ENCODE measurements at places on chromosomes 2 and 18.

- DNase-seq: no peak
Measured at GRCh38 chr2:213847316-213847715, 563.1 kb downstream of the SPAG16 start.

DNA sequence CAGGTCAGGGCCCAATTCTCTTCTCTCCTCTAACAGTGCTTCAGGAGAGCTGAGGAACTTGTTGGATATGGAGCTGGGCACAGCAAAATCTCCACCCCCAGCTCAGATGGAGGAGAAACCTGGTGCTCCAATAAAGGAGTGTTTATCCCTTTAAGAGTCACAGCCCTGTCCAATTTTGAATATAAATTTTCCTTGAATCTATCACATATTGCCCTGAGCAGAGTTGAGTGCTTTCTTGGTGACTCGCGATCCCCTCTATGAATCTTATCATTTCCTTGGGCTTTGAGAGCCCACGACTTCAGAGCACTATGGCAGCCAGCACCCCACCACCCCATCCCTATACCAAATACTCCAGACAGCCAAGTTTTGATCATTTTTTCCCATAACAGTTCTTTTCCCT is 34.4 kb upstream of the SMAD7 start:
- no peak for DNase-seq

- DNase-seq: no peak
Measured at GRCh38 chr2:219857751-219858150, 230.3 kb downstream of the SLC4A3 start.

- DNase-seq: no peak
Measured at GRCh38 chr2:174971868-174972781, 33.1 kb downstream of the CHN1 start.

DNA sequence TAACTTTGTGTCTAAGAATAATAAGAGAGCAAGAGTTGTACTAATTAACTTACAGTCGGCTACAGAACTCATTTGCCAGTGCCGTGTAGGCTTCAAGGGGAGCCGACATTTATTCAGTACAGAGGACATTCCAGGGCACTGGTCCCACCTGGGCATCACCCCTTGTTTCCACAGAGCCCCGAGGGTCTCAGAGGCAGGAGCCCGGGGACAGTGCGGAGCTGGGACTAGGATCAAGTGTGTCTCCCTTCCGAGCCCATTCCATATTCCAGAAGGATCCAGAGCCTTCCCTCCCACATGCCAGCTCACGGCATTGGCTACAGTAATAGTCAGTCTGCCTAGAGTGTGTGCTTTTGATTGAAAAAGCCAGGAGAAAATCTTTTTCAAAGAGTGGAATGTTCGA is 71.5 kb upstream of the CTDP1 start:
- no peak for DNase-seq

All from stimulated activated CD4-positive, alpha-beta T cell treated with anti-CD3 and anti-CD28 coated beads, Interleukin-1b, Interleukin-23, amount 100 ng/mL, for 48 hours (primary cell).